Left renal cortex interstitium (tissue), 4 donors: ENCODE measurements at places on chromosomes 3 and 15.

GRCh38 chr3:134092208-134092701, 62.5 kb upstream of the SLCO2A1 start:
- DNase-seq = no peak

- DNase-seq = peak; percentile 23
Measured at GRCh38 chr3:87733671-87734367, 325.0 kb downstream of the CGGBP1 start.

GRCh38 chr3:52882377-52882776, 15.0 kb downstream of the STIMATE start:
- DNase-seq = no peak

DNA sequence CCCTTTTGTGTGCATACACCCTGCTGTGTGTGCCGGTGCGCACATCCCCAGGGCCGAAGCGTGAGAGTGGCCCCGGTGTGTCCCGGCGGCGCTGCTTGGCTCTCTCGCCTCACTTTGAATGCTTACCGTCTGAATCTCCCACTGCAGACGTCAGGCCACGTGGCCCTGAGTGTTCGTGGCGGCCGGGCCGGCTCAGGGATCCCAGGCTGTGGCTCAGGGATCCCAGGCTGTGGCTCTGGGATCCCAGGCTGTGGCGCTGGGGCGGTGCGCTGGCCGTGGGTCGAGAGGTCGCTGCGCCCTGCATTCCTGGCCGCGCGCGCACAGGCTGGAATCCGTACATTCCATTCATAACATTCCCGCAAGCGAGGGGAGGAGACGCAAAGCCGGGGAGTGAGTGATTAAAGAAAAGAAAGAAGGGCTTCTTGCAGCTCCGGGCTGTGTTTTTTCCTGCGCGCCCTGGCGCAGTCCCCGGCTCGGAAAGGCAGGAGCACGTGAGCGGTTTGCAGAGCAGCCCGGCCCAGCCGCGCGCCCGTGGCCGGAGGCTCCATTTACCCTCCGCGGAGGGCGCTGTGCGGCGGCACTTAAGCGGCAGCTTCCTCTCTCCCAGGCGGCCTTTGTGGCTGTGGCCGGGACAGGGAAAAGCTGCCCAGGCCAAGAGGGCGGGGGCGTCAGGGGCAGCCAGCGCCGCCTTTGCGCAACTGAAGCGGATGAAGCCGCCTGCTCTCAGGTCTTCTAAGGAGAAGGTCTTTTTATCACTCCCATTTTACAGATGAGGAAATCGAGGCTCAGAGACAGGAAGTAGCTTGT, 87.0 kb upstream of the ALDH1L1 start:
- DNase-seq = no peak

- DNase-seq = no peak
Measured at GRCh38 chr3:63950698-63951097, 38.5 kb upstream of the SCAANT1 start.

GRCh38 chr3:103963599-103963998, 1403.1 kb upstream of the ALCAM start:
- no peak for DNase-seq

GRCh38 chr3:194365978-194366490, 3.5 kb downstream of the LRRC15 start:
- no peak for DNase-seq

GRCh38 chr3:14423197-14423743, 20.9 kb downstream of the SLC6A6 start:
- DNase-seq = no peak

GRCh38 chr3:908839-909238, 184.0 kb upstream of the CNTN6 start:
- no peak for DNase-seq

GRCh38 chr15:26841514-26841913, 25.3 kb upstream of the GABRA5 start:
- no peak for DNase-seq

DNA sequence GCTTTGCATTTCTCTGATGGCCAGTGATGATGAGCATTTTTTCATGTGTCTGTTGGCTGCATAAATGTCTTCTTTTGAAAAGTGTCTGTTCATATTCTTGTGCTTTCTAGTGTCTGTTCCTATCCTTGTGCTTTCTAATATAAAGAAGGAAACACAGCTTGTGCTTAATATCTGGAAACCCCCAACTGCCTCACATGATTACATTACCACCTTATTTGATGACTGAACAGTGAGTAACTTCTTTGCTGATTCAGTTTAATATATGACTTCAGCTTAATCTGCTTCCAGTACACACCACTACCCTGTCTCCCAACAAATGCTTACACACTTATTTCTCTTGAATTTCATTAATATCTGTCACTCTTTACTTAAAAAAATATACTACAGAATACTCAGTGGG, 835.1 kb downstream of the EDEM1 start:
- DNase-seq = no peak

DNA sequence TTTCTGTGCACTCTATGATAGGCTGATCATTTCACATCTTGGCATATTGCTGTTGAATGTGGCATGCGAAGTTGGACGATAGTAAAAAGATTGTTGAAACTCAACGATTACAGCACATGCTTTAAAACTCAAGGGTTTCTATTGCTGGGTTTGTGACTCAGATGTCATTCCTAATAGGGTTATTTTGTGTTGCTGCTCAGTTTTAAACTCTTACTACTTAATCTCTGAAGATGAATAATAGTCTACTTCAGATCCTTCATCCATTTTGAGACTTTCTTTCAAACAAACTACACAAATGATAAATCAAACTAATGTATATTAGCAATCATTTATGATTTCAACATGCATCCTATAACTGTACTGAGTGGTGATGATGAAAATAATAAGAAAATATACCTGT, 71.3 kb upstream of the MBNL1 start:
- no peak for DNase-seq

GRCh38 chr3:191963182-191963581, 502.2 kb downstream of the PYDC2 start:
- DNase-seq = no peak

DNA sequence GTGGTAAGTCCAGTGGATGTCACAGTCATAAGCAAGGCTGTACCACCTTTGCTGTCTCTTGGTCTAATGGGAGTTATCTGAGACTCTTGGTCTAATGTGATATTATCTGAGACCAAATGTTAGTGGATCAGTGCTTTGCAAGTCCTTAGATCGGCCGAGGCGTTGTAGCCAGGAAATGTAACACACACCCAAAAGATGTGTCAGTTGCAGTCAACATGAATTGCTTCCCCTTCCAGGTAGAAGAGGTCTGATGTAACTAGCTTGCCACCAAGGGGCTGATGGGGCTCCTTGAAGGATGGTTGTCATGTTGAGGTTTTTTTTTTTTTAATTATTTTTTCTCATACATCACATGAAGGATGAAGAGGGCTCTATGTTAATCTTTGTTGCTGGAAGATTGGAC, 45.4 kb upstream of the RAF1 start:
- no peak for DNase-seq

DNA sequence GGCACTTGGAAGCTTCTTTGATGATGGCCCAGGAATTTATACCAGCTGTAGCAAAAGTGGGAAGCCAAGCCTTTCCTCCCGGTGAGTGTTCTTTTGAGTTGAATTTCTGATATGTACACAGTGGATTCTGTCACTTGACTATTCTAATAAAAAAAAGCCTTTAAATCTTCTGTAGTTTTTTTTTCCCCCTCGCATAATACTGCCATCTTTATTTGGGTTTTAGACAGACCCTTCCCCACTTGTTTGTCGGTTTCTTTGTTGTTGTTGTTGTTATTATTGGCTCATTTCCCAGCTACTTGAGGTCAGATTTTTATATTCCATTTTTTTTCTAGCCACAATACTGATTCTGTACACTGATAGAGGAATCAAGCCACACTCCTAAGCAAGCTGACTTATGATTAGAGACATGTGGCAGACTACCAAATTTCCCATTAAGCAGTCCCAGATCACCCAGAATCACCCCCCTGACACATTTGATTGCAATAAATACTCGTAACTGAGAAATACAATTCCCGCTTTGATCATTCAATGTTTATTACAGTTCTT, 122.4 kb upstream of the IL12A start:
- no peak for DNase-seq

DNA sequence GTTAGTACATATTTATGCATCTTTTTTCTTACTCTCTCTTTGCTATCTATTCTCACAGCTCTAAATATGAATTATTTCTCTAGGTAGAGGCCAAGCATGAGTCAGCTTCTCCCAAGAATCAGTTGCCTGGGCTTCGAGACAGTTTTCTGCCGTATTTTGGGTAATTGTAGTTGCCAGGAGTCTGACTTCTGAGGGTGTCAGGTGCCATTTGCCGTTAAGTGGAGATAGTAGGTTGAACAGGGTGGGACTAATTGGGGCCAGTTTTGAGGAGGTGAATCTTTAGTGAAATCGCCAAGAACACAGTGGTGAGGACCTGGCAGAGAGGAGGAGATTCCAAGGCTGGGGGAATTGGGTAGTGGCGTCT, 7.8 kb upstream of the NRROS start:
- DNase-seq = no peak

- DNase-seq = no peak
Measured at GRCh38 chr15:27828746-27829145, 270.4 kb downstream of the OCA2 start.

GRCh38 chr3:168802766-168803165, 707.0 kb upstream of the GOLIM4 start:
- DNase-seq = no peak

- DNase-seq = no peak
Measured at GRCh38 chr3:111720681-111721380, 125.7 kb upstream of the ZBED2 start.

DNA sequence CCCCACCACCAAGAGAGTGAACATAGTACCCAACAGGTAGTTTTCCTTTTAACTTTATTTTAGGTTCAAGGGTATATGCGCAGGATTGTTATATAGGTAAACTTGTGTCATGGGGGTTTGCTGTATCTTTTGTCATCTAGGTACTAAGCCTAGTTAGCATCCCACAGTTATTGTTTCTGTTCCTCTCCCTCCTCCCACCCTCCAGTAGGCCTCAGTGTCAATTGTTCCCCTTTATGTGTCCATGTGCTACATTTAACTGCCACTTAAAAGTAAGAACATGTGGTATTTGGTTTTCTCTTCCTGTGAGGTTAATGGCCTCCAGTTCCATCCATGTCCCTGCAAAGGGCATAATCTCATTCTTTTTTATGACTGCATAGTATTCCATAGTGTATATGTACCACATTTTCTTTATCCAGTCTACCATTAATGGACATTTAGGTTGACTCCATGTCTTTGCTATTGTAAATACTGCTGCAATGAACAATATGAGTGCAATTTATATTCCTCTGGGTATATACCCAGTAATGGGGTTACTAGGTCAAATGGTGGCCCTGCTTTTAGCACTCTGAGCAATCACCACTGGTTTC, 66.2 kb downstream of the ST3GAL6 start:
- DNase-seq = no peak

GRCh38 chr3:45575386-45575923, 19.1 kb upstream of the LIMD1 start:
- no peak for DNase-seq

DNA sequence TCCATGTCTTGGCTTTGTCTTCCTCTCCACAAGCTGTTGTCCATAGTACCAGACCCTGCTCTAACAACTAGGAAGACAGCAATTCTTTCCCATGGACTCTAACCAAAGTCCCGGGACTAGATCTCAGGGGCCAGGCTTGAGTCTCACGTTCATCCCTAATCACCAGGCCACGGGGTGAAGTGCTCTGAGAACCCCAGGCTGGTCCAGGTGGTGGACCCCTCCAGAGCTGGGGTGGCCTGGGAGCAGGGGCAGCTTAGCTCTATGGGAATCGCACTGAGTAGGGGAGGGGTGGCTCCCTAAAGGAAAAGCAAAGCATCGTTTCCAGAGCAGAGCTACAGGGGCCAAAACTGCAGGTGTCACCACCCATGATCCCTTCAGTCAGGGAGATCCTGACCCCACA, 150.9 kb downstream of the TPRA1 start:
- DNase-seq = no peak

DNA sequence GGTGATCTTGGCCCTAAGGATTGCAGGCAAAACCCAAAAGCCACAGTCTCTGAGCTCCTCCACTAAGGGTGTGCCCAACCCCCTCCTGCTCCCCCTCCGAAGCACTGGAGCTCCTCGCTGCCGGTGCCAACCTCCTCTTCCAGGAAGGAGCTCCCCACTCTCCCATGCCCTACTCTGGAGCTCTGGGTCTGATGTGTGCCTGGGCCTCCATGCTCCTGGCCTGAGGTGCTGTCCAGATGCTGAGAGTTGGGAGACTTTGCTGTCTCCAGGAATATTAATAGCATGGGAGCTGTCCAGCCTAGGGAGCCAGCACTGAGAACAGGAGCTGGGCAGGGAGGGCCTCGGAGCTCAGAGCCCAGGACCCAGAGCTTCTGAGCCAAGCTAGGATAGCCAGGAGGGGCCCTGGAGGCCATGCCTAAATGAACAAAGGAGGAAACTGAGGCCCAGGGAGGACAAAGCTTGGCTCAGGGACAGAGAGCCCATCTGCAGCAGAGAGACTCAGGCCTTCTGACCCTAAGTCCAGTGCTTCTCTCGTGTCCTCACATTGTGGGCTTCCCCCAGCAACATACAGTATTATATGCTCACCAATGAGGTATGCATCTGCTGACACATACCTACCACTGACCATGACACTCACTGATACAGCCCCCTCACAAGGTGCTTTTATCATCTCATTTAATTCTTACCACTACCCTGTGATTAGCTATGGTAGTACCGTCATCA, 36.9 kb upstream of the HERC1 start:
- DNase-seq = peak; percentile 92

- DNase-seq = no peak
Measured at GRCh38 chr3:151584566-151584965, 123.7 kb upstream of the IGSF10 start.
